ENCODE measurements at places on chromosomes 16 and 17.

GRCh38 chr17:44960691-44961090, 7.4 kb downstream of the C1QL1 start:
- no peak for DNase-seq

- peak; percentile 44 for DNase-seq
Observed at GRCh38 chr16:21600031-21600773, 825 bp downstream of the METTL9 start.

DNA sequence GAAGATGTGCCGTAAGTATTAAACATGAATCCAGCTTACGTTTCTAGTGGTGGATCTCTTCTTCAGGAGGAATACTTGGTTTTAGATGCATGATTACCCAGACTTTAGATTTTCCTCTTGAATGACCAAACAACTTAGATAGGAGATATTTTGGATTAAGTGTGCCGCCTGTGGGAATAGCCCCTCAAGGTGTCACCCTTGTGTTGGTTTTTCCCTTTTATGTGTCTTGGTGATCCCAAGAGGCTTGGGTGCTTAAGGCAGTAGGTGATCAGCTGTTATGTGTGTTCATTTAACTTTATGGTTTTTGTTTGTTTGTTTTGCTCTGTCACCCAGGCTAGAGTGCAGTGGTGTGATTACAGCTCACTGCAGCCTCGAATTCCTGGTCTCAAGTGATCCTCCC, 115.1 kb downstream of the PPM1E start:
- DNase-seq, result peak; percentile 0

DNA sequence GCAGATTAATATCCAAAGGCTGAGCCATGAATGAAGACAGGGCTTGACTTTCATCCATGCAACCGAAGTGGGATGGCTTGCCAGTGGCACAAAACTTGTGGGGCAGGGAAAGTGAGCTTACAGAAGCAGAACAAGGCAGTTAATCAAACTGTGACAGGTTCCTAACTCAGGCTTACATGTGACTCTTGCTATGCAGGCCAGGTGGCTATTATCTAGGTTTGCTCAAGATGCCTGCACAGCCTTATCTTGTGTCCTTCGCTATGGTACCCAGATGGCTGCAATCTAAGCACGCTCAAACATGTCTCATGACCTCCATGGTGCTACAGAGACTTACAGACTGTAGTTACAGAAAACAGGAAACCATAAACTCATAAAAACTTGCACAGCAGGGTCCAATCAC, 8.6 kb upstream of the DNAH9 start:
- no peak for DNase-seq

DNA sequence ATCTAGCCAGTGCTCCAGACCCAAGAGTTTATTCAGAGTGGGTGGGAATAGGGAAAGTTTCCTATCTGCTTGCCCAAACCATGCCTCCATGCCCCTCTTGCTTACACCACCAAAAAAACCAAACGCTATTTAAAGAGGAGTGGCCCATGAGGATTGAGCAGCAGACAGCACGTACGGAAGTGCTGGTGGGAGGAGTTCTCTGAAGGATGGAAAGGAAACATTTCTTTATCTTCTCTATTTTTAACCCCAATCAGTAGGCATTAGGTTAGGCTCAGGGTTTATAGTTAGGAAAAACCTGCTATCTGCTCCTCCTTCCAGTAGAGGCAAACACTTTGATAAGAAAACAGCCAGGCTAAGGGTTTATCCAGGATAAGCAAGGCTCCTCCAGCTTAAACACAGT, 235.3 kb downstream of the ZFHX3 start:
- no peak for DNase-seq

- DNase-seq, result no peak
Observed at GRCh38 chr17:4897785-4898184, 1.6 kb upstream of the C17orf107 start.

- DNase-seq, result no peak
Observed at GRCh38 chr17:43877031-43877430, 30.1 kb downstream of the CD300LG start.

DNA sequence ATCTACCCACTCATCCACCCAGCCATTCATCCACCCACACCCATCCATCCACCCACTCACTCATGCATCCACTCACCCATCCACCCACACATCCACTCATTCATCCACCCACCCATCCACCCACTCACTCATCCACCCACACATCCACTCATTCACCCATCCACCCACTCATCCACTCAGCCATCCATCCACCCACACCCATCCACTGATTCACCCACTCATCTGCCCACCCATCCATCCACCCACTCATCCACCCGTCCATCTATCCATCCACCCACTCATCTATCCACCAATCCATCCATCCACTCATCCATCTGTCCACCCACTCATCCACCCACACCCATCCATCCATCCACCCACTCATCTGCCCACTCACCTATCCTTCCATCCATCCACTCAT, 17.3 kb downstream of the NATD1 start:
- DNase-seq, result no peak

GRCh38 chr17:65799869-65800268, 238.4 kb upstream of the AXIN2 start:
- no peak for DNase-seq

DNA sequence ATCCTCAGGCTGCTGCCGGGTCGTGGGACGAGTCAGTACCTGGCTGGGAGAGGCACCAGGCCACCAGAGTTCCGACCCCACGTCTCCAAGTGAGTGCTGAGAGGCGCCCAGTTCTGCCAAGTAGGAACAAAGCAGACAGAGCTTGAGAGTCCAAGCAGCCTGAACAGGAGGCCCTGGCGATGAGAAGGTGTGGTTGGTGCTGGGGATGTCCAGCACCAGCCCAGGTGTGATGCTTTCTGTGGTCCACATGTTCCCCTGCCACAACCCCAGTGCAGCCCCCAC, 10.8 kb downstream of the TAX1BP3 start:
- DNase-seq, result no peak

- peak; percentile 71 for DNase-seq
Observed at GRCh38 chr17:27379888-27380533, 76.2 kb upstream of the KSR1 start.

- no peak for DNase-seq
Observed at GRCh38 chr16:2244301-2244700, 7.1 kb downstream of the ECI1 start.

DNA sequence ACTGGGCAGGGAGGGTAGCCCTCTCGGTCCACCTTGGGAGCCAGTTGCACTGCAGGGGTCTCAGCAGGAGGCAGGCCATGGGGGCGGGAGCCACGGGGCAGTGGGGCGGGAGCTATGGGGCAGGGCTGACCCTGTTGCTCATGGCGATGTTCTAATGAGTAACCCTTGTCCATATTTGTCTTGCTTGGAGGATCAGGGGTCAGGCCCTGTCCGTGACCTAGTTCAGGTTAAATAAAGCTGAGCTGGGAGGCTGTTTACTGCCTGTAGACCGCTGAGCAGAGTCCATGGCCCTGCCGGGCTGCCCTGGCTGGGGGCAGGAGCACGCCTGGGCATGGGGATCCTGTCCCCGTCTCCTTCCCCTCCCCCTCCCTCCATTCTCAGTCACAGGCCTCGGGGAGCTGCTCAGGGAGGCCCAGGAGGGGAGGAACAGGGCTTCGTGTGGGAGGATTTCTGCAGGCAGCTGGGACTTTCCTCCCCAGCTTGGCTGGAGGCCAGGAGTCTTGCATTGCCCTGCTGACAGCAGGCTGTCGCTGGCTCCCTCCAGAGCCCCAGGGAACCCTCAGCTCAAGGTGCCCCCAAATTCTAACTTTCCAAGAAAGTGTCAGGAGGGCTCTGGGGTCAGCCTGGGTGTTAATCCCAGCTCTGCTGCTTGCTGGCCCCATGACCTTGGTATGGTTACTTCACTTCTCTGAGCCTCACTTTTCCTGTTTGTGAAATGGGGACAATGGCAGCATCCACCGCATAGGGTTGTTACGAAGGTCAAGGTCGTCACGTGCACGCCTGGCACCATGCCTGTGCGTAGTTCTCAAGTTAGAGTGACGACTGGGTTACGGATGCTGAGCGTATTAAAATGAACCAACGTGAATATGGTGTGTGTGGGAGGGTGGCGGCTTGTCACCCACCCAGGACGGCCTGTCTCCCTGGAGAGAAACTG, 6.1 kb upstream of the SERPINF2 start:
- peak; percentile 95 for DNase-seq

- DNase-seq, result no peak
Observed at GRCh38 chr16:11886881-11887280, 28.9 kb downstream of the GSPT1 start.

- peak; percentile 21 for DNase-seq
Observed at GRCh38 chr16:28858421-28858820, 5.2 kb upstream of the SH2B1 start.

- no peak for DNase-seq
Observed at GRCh38 chr16:24969071-24969470, 46.1 kb downstream of the ARHGAP17 start.

DNA sequence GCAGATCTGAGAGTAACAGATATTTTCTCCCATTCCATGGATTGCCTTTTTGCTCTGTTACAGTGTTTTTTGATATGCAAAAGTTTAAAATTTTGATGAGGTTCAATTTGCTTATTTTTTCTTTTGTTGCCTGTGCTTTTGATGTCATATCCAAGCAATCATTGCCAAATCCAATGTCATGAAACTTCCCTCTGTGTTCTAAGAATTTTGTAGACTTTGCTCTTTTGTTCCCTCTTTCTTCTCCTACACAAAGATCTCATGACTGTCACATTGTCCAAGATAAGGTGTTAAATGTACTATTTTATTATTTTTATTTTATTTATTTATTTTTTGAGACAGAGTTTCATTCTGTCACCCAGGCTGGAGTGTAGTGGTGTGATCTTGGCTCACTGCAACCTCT, 18.9 kb upstream of the KCNH6 start:
- no peak for DNase-seq

- DNase-seq, result peak; percentile 49
Observed at GRCh38 chr17:81966343-81967243, 5.6 kb upstream of the NOTUM start.

DNA sequence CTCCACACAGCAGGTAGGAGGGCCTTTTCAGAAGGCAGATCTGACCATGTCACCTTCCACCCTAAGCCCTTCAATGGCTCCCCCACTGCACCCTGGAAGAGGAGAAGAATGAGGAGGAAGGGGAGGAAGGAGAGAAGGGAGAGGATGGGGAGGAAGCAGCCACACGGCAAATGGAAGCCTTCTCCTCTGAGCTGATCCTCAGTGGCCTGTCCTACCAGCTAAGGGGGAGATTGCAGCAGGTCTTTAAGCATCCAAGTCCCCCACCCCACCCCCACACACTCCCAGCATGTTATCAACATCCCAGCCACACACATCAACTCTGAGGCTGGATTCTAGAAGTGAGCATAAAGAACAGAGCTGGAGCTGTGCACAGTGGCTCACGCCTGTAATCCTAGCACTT, 46.2 kb upstream of the RBFOX3 start:
- no peak for DNase-seq

- no peak for DNase-seq
Observed at GRCh38 chr17:1072551-1072961, 75.6 kb downstream of the TIMM22 start.

DNA sequence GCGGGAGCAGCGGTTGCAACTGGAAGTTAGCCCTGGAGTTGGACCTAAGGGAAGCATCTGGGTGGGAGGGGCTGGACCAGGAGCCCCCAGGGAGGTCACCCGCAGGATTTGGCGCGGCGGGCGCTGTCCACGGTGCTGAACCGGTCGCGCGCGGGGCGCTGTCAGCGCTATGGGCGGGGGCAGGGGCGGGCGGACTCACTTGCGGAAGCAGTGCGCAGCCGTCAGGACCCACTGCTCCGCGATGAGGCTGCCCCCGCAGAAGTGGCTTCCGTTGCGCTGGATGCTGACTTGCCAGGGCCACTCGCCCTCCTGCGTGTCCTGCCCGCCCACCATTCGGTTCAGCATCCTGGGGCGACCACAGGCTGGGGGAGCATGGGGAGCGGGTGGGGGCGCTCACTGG, 4.5 kb downstream of the PRSS27 start:
- peak; percentile 47 for DNase-seq

- peak; percentile 52 for DNase-seq
Observed at GRCh38 chr16:11047057-11047456, 102.7 kb downstream of the CLEC16A start.

- no peak for DNase-seq
Observed at GRCh38 chr17:1126801-1127550, 52.8 kb downstream of the ABR start.
